ENCODE measurements at places on chromosomes 5 and 9. TPM values are rescaled to one million over a fixed set of nuclear protein-coding genes. Genes with fewer than 3 reads are reported as not detected.

DNA sequence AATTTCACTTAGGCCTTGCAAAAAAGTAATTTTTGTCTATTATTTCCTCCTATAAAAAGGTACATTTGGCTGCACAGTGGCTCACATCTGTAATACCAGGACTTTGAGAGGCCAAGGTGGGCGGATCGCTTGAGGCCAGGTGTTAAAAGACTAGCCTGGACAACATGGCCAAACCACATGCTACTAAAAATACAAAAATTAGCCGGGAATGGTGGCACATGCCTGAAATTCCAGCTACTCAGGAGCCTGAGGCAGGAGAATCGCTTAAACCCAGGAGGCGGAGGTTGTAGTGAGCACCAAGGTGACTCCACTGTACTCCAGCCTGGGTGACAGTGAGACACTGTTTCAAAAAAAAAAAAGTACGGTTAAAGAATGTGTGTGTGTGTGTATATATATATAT lies 15.7 kb downstream of the NUP155 start:
- no peak for DNase-seq

GRCh38 chr5:29853711-29854220 lies 1339.7 kb upstream of the CDH6 start:
- no peak for DNase-seq

TAF11L6 gene
- polyA plus RNA-seq = not detected

ADAMTS16 gene
- 0.09 TPM for polyA plus RNA-seq

Measured in IMR-90 (cell line).